CD4-positive, alpha-beta T cell treated with Interleukin-10 for 1 hour (primary cell): ENCODE measurements at places on chromosomes 2 and 18.

GRCh38 chr2:33791625-33792024 is 192.5 kb upstream of the FAM98A start:
- DNase-seq = no peak

DNA sequence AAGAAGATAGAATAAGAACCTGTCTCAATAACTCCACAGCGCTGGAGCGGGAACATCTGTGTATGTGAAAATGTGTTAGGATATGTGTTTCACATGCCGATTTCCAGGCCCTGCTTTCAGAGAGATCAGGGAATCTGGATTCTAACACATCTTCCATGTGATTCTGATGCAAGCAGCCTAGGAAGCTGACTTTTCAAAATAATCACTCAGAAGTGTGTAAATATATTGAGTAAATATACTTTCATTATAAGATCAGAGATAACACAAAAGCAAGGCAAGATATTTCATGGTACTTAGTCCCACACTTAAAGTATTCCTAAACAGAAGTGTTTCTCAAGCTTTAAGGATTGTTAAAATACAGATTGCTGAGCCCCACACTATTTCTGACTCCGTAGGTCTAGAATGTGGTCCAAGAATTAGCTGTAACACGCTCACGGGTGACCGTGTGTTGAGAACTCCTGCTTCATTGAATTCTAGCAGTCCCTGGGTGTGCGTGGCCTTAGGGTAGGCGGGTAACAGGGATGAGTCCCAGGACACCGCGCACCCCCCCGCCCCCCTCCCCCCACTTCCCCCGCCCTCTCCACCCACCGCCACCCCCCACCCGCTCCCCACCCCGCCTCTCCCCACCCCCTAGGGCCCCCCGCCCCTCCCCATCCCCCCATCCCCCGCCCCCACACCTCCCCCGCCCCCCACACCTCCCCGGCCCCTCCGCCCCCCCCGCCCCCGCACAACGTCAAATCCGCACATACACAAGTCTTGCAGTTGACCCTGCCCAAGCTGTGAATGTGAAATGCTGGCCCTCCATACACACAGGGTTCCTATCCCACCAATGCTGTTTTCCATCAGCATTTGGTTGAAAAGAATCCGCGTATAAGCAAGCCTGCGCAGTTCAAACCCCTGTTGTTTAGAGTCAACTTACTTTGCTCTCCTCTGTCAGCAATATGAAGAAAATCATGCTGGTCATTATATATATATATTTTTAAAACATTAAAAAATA is 94.2 kb upstream of the SLC39A10 start:
- DNase-seq = peak; percentile 26

DNA sequence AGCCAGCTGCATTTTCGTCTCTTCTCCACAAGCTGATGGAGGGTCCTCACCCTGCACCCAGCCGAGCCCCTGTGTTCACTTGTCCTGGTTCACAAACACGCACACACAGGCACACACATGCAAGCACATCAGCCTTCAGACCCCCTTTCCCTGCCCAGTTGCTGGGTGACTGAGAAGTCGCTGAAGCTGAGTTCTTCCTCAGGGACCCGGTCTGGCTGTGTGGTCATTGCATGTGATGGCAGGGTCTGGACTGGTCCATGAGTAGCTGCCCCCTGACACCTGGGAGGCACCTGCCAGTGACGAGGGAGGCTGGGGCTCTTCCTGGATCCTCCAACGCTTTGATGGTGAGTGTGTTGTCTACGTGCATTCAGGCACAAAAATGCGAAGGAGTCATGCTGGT is 546.1 kb upstream of the SALL3 start:
- DNase-seq = no peak

GRCh38 chr2:233976690-233977294 is 59.6 kb downstream of the TRPM8 start:
- peak; percentile 75 for DNase-seq

DNA sequence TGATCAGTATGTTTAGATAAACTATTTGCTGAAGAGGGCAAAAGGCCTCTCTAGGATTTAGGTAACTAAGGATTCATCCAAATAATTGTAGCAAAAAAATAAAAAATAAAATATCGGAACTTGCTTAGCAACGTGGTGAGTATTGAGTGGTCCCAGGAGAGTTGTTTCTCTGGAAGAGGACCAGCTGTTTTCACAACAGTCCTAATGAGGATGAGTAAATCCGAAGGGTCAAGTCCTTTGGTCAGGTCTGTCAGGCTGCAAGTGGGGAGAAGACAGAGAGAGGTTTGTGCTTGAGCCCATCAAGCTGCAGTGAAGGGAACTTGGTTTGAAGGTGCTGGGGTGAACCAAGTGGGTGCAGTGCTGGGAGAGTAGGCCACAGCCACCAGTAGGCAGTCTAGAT is 539.2 kb downstream of the SLC4A3 start:
- no peak for DNase-seq

- no peak for DNase-seq
Observed at GRCh38 chr18:65754121-65754520, 3.3 kb downstream of the CDH7 start.

GRCh38 chr2:237490795-237491194 is 3.7 kb downstream of the MLPH start:
- DNase-seq = no peak

DNA sequence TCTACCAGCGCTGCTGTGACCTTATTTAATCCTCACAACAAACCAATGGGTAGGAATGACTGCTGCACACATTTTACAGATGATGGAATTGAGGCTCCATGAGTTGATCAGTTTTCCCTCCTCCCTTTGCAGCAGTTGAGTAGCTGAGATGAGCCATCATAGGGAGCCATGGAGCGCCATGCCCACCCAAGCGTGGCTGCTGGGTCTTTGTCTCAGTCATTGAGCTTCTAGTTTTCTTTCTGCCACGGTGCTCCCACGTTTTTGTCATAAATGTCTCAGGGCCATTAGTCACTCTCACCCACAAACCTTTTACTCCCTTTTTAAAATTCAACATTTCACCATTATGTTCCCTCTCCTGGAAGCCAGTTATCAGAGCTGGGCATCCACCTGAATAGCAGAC is 45.8 kb downstream of the TMEM17 start:
- DNase-seq = no peak

DNA sequence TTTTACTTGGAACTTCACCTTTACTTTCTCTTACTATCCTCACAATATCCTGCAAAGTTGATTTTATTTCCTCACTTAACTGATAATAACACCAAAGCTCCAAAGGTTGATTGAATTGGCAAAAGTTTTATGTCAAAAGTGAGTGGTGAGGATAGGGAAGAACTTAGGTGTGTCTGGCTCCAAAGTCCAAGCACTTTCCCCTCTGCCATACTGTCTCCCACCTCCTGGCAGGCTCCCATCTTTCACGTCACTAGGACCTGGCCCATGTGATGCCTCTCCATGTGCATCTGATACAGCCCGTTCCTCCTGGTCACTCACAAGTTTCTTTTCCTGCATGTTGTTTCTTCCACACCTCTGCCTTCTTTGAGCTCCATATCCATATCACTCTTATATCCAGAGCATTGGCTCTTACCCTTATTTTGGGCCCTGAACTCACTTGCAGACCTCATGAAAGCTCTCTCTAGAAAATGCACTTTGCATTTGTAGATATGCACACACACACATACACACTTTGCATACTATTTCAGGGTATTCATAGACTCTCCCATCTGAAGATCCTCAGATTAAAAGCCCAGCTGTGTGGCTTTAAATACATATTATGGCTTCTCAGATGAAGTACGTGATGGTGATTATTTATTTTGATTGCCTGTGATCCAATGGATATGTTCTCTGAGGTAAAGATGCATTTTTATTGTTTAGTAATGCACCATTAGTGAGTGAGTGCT is 12.3 kb downstream of the MEP1B start:
- DNase-seq = no peak

DNA sequence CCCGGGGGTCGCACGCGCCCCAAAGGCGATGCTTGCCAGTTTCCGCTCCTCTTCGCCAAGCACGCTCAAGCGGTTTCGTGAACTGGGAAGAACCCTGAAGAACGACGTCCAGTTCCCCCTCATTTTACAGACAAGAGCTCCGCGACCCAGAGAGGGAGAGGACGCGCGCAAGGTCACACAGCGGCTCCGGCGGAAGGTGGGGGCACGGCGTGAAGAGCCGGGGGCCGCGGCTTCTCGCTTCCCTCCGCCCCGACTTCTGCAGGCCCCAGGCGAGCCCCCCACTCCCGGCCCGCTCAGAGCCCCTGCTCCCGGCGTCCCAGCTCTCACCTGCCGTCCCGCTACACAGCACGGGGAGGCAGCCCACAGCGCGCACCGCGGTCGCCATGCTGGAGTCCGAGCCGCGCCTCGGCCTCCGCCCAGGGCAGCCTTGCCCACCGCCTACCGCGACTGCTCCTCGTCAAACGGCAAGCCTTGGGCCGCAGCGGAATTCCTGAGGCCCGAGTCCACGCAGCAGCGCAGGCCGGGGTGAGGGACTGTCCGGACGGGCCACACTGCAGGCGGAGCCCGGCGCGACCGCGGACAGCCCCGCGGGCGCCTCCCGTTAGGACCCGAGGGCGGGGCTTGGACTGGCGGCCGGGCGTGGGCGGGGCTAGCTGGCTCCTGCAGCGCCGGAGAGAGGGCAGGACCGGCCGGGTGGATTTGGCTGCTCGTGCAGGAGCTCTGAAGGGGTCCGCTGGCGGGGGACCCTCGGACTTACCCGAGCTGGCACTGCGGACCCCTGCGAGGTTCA is at the start of gene MRPS5:
Gene MRPS5 (minus strand): TSS at position 402 of the 790 bp plus-strand sequence. CDS start 17 bp downstream, at position 385.
- peak; percentile 84 for DNase-seq

DNA sequence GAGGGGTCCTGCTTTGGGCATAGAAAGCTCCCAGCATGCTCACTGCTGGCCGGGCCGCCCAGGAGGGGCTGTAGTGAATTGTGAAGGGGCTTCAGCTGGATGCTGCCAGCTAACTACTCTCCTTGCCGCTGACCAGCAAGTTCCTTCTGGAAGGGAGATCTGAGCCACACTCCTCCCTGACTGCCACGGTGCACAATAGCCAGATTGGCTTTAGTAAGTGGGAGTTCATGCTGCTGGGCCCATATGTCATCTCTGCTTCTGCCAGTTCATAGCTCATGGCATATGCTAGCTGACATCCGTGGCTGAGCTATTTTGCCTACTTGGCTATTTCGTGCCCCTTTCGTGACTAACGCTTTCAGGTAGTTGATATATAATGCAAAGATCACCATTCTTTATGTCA is 51.6 kb upstream of the ROCK2 start:
- DNase-seq = no peak

GRCh38 chr2:222318026-222318711 is 19.4 kb upstream of the PAX3 start:
- DNase-seq = peak; percentile 45

DNA sequence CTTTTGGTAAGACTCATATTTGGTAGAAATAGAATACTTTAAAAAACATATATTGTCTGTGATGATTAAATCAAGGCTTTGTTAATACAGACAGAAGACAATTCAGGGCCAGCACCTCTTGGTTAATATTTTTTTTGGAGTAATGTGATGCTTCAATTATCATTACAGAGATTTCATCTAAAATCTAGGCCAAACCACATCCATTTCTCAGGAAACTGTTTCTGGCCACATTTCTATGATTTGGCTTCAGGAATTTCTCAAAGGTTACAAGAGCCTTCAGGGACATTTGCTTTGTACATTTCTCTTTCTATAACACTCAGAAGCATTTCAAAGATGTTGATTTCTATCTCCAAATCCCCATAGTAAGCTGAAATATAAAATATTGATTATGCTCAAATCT is 614.9 kb downstream of the LRP1B start:
- DNase-seq = no peak

DNA sequence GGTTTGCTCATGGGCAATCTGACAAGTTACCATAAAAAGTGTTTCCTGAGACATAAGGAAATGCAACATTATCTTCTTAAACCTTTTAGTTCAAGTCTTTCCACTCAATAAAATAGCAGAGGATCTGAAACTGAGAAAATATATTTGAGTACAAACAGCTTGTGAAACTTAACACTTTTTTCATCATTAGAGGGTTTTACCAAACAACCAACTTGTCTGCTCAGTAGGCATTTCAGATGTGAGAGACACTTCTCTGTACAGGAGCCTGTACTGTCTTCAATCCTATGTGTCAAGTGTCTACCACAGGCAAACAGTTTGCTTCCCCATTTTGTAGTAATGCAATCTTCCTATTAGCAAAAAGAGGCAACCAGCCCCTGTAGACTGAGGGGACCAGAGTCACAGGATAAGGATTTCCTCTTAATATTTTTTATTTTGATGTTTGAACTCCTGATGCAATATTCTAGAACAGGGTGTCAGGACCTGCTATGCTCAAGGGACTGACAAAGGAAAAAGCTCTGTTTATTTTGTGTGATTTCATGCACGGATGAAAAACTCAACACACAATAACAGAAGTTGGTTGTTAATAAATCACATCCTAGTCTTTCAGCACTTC is 159.1 kb upstream of the LHCGR start:
- no peak for DNase-seq

- no peak for DNase-seq
Observed at GRCh38 chr2:64952511-64953482, 36.4 kb upstream of the SLC1A4 start.

GRCh38 chr2:203427061-203427460 is 98.9 kb downstream of the ABI2 start:
- no peak for DNase-seq

DNA sequence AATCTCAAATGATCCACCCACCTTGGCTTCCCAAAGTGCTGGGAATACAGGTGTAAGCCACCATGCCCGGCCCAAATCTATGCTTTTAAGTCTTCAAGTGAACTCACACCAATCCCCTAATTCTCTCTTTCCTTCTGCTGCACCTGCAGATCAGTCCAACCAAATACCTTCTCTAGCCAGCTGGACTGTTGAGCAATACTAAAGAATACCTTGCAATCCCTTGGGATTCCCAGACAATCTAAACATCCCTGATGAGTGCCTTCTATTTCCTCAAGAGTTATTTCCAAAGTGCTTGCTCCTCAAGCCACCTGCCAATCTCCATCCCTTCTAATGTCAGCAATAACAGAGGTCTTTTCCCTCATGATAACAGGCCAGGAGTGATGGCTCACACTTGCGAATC is 48.6 kb downstream of the SF3B1 start:
- DNase-seq = no peak

DNA sequence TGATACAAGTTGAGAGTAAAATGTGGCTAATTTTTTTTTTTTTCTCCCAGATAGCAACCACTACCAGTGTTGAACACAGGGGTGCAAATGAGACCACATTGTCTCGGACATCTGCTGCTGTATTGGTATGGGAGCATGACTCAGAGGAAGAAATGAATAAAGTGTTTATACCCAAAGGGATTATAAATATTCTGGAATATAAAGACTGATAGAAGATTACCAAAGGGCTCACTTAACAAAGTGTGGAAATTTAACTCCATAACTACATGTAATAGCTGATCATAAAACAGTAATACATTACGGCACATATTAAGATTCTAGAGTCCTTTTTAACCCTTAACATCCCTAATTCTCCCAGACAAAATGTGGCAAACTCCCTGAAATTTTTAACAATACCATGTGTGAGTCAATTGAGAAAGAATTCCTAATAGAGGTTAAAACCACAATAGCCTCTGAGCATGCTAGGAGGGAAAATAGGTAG is 1023.0 kb upstream of the ACVR2A start:
- no peak for DNase-seq
